ENCODE measurements at places on chromosomes 5 and 9. TPM values are rescaled to one million over a fixed set of nuclear protein-coding genes. Genes with fewer than 3 reads are reported as not detected.

The C5orf58 gene
- not detected for total RNA-seq

The SH3TC2 gene
- 7.9 TPM for total RNA-seq

The LCN2 gene
- total RNA-seq = not detected

The OR1J2 gene
- not detected for total RNA-seq

The SOWAHA gene
- not detected for total RNA-seq

The ZDHHC11B gene
- not detected for total RNA-seq

DNA sequence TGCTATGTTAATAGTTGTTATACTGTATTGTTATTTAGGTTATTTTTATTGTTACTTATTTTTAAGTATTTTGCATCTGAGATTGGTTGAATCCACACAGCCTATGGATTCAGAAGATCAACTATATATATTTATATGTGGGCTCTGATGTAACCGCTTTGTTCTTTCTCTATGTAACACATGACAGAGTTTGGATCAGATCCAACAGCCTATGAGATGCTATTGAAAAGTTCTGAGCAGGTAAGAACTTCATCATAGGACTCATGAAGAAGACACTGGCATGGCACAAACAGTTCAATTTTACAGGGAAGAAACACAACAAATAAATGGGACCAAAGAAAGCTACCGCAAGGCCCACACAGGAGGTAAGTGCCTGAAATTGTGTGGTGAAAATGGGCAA lies 93.4 kb downstream of the GNAQ start:
- DNase-seq = no peak

DNA sequence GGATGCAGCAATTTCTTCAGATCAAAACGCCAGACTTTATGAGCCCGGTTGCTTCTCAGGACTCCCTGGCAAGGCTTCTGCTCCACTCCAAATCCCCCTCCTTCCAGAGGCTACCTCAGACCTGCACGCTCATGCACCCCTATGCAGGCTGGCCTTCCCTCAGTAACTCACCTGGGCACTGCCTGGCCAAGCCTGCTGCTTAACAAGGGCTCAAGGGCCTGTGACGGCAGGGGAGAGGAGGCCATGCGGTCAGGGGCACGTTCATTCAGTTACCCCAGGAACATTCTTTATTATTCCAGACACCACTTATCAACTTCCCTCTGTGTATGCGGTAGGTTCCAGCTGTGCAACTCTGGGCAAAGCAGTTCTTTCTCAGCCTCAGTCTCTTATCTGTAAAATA lies 79.6 kb downstream of the HRH2 start:
- no peak for DNase-seq

DNA sequence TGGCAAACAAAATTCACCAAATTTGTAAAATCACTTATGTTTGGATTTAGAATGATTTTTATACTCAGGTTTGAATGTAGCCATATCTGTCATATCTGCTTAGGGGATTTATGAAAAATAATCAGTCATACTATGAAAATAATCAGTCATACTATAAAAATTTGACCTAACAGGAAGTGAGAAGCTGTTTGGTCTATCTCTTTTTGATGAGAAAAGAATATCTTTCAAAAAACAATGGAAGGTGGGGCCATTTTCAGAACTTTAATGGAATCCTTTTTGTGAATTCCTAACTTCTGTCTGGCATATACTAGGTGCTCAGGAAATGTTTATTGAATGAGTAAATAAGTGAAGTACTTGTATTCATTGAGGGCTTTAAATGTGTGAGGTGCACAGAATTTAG lies 70.1 kb downstream of the CWC27 start:
- DNase-seq = no peak

GRCh38 chr5:121257621-121258020 lies 594.1 kb upstream of the FTMT start:
- DNase-seq = no peak

GRCh38 chr5:150457121-150457520 lies 7.6 kb upstream of the RPS14 start:
- no peak for DNase-seq

DNA sequence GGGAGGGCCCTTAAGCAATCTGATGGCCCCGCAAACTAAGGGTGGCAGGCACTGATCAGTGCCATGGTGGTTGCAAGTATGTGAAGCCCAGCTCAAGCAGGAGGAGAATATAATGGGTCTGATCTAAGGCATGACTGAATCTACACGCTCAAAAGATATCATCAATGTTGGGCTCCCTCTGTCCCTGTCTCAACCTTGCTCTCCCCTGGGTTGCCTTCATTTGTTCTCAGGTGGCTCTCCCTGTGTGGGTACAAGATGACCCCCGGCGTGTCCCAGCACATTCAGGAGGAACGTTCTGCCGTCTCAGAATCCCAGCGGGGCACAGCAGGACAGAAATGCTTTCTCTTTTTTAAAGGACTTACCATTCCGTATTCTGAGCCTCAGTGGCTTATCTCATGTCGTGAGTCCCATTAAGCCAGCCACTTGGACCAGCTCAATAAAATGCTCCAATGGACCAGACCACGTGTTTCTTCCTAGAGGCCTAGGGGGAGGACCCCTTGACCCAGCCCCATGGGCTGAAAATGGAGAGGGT lies 12.0 kb upstream of the RNF130 start:
- DNase-seq = no peak

DNA sequence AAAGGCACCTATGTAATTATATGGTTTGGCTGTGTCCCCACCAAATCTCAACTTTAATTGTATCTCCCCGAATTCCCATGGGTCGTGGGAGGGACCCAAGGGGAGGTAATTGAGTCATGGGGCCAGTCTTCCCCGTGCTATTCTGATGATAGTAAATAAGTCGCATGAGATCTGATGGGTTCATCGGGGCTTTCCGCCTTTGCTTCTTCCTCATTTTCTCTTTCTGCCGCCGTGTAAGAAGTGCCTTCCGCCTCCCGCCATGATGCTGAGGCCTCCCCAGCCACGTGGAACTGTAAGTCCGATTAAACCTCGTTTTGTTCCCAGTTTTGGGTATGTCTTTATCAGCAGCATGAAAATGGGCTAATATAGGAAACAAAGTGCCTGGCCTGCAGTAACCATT lies 56.6 kb downstream of the TSPAN17 start:
- DNase-seq = no peak

- no peak for DNase-seq
Observed at GRCh38 chr5:35024911-35025510, 22.7 kb downstream of the AGXT2 start.

- no peak for DNase-seq
Observed at GRCh38 chr5:119445544-119445943, 6.8 kb upstream of the HSD17B4 start.

GRCh38 chr9:130255631-130256134 lies 9.9 kb upstream of the HMCN2 start:
- no peak for DNase-seq

DNA sequence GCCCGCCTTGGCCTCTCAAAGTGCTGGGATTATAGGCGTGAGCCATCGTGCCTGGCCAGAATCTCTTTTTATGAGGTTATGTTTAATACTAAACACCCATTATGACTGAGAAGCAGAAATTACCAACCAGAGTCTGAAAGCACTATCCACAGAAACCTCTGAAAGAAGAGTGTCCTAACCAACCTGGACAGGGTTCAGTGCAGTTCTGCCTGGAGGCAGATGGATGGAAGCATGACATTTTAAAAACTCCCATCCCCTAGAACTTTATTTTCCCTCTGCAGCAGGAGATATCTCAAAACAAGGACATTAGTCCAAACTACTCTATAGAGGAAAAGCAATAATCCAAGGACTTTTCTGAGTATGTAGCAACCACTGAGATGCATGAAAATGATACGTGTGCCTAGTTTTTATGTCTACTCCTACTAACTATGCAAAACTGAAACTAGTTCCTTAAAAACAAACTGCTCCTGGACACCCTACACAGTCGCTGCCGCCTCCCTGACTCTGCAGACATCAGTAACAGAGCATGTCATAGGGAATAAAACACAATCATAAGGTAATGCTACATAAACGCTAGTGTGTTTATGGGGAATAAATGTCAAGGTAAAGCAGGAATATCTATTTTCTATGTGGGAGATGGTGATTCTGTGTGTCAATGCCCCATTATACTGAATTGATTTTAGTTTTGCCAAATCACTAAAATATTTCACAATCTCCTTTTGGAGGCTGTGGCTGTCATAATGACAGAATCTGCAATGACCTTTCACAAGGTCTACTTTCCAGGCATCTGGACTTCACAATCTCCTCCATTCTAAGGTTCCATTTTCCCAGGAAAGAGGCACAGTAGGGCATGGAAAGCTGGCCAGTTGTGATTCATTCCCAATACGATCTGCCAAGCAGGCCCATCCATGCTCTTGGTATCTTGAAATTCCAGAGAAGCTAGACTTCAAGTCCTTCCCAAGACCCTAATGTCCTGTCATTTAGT lies 122.8 kb downstream of the SIL1 start:
- no peak for DNase-seq

DNA sequence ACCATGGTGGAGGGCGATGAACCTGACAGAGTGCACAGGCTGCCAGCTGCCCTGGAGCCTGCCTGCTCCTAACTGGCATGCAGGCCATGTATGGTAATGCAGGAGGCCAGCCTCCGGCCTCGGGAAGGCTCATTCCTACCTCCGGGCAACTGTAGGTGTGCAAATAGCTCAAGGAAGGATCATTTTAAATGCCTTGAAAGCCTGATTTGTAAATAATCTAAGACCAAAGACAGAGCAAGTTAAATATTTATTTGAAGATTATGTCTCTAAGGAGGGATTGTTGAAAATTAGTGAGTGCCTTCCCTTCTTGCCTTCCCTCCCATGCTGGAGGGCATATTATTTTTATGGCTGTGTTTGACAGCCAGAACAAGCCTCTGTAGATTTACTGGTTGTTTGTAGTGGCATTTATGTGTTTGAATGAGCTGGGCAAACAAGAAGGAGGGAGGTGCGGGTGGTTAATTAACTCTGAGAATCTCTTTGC lies 285.7 kb upstream of the TUT7 start:
- DNase-seq = no peak

- DNase-seq = no peak
Observed at GRCh38 chr9:91712811-91713210, 237.2 kb downstream of the ROR2 start.

Measured in IMR-90 (cell line).